ENCODE measurements at places on chromosomes 12 and 14.

- DNase-seq = no peak
These were observed 398.2 kb downstream of the DPF3 start for GRCh38 chr14:72495668-72496067.

DNA sequence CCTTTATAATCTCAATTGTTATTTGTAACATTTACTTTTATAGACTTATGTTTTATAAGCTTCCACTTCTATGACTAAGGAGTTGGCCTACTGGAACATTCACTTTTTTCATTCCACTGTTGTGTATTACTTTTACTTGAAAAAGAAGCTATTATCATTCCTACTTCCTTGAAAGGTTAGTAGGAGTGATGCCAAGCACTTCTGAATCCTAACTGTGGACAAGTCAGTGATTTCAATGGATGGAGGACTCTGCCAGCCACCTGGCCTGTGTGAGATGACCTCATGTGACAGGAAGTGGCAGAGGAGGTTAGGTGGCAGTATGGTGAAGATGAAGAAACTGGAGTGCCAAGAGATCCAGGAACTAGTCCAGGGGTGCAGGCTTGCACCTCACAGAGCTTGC, 46.0 kb downstream of the TECPR2 start:
- DNase-seq = no peak

- no peak for DNase-seq
These were observed 6.0 kb downstream of the PLEKHH1 start for GRCh38 chr14:67539116-67539515.

GRCh38 chr14:87600240-87600639, 392.7 kb downstream of the GALC start:
- no peak for DNase-seq

DNA sequence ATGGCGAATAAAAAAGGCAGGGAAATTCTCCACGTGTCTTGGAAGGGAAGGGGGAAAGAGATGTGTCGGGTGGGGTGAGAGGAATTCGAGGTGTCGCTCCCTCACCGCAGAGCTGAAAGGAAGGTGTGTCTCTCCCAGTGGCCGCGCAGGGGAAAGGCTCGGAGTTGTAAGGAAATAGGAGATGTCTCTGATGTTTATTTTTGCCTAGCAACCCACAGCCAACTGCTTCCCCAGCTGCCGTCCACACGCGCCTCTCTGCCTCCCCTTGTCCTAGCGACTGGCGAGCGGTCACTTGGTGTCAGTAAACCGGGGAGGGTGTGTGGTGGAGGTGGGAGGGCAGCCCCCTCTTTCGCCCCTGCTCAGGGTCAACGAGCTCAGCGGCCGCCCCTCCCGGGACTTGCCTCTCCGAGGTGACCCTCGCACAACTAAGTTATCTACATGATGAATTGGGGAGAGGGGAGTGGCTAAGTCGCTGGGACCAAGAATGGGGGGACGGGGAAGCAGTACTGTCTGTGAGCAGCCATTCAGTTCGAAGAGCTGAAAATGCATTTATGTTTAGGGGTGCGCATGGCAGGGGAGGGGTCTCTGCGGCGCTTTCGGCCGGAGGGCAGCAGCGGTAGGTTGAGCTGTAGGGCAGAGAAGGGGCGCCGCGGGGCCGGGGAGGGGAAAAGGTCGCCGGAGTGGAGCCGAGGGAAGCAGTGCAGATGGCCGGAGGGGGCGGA, 585 bp upstream of the DYRK2 start:
- DNase-seq = peak; percentile 74

GRCh38 chr12:55019784-55020183, at the start of gene NEUROD4:
TSS of gene NEUROD4 (plus strand) at chr12:55019974. CDS start at chr12:55026440, 6,466 bp downstream.
- peak; percentile 24 for DNase-seq

GRCh38 chr14:95320078-95320895, 579 bp upstream of the CLMN start:
- peak; percentile 39 for DNase-seq

DNA sequence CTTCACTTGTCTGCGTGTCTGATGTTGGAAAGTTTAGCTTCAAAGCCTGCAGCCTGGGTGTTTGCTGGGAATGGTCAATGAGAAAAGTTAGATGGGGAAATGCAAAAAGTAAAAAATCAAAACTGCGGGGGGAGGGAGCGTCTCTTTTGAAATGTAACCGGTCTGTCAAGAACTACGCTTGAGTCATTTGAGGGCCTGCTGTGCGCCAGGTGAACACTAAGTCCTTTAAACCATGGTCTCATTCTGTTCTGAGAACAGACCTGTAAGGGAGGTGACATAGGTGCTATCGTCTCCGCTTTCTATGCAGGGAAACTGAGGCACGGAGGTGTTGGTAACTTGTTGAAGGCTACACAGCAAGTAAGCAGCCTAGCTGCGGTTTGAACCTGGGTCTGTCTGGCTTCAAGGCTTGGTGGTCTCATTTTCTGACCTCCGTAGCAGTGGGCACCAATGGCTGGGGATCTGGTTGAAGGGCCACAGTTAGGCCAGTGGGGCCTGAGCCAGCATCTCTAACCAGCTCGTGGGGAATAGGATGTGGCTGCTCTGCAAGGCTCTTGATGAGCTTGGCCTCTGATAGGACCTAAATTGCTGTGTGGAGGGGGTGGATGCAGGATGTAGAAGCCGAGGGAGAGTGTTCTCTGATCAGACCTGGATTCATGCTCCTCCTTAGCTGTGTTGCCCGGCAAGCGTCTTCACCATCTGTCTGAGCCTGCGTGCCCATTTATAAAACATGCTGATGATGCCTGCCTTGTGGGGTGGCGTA, 41.5 kb downstream of the KCTD10 start:
- no peak for DNase-seq

- no peak for DNase-seq
These were observed 44.9 kb downstream of the CAPZA3 start for GRCh38 chr12:18782827-18783226.

DNA sequence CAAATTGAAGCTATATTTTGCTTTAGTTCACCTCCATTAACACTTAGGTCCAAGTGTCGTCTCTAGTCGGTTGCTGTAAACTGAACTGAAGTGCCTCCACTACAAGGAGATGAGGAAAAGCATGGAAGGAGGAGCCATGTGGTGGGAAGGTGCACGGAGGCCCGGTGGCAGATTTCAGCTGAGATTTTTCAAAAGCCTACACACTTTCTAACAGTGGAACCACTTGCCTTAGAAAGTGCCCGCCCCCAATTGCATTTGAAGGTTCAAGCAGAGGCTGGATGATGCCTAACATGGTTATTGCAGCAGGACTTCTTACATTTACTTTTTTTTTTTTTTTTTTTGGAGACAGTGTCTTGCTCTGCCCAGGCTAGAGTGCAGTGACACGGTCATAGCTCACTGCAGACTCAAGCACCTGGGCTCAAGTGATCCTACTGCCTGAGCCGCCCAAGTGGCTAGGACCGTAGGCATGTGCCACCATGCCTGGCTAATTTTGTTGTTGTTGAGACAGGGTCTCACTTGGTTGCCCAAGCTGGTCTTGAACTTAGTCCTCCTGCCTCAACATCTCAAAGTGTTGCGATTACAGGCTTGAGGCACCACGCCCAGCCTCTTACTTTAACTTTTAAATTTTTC, 27.6 kb downstream of the EML1 start:
- DNase-seq = no peak

GRCh38 chr14:68279777-68280233, 460.2 kb downstream of the RAD51B start:
- peak; percentile 85 for DNase-seq

DNA sequence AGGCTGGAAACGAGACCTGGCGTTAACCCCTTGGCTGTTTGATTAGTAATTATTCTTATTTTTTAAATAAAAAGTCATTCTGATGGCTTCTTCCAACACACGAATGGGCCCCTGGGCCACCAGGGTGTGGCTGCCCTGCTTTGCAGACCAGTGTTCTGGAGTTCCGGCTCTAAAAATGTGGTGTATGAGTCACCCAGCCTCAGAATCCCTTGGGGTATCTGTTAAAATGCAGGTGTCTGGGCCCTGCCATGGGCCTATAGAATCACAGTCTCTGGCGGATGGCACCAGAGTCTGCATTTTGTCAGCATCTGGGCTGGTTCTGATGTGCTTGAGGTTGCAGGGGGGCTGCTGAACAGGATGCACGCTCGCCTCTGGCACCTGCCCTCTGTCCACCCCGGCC, 2.5 kb upstream of the PSMC1 start:
- DNase-seq = no peak

GRCh38 chr12:127680516-127680915, 586.5 kb upstream of the TMEM132C start:
- DNase-seq = no peak

GRCh38 chr14:34361504-34362011, 100.5 kb downstream of the SPTSSA start:
- DNase-seq = no peak

DNA sequence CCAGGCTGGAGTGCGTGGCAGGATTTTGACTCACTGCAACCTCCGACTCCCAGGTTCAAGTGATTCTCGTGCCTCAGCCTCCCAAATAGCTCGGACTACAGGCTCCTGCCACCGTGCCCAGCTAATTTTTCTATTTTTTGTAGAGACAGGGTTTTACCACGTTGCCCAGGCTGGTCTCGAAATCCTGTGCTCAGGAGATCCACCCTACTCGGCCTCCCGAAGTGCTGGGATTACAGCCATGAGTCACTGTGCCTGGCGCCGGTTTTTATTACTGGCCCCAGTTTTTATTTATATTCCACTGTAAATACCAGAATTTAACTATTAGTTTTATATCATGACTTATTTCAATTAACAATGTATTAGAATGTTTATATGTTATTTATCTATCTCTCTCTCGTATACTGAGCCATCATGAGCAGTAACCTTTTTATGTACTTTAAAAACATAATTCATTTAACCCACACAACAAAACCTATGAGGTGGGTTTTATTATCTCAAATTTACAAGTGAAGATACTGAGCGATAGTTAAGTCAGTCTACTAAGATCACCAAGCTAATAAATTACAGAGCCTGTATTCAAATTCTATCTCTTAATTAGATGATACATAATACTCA, 47.8 kb downstream of the HECTD1 start:
- no peak for DNase-seq

DNA sequence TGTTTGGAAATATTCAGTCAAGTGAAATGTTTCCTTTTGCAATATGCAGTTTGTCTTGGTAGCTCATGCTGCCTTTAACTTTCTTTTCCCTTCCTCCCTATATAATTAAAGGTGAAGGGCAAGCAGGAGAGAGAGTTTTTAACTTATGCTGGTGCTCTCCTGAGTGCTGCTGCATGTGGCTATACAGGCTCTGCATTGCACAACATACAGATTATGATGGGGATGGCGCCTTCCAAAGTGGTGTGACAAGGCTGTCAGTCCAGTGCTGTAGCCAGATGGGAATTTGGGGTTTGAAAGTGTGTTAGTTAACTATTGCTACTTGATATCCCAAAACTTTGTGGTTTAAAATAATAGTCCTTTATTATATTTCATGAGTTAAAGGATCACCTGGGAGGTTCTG, 199.0 kb downstream of the ATP23 start:
- no peak for DNase-seq

DNA sequence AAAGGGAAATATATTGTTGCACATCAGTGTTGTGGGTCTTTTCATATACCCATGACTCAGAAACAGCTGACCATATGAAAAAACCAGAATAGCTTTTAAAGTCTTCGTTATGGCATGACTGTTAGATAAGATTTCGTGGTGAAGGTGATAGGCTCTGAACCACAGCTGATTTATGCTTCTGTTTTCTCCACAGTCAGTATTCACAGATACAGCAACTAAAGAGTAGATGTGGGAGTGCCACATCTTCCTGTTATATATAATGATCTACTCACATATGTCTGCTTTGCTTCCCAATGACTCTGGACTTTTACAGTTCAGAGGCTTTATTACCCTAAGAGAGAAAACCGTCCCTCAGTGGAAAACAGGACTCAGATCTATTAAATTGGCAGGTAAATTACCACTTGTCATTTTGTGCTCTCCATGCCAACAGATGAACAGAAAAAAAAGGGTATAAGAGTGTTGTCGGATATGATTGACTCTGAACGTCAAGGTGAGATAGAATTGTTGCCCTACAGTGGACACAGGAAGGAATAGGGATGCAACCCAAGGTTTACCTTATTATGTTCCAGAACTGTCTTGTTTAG, 1037.1 kb downstream of the GALC start:
- DNase-seq = no peak

GRCh38 chr14:53710615-53711014, 246.0 kb downstream of the BMP4 start:
- no peak for DNase-seq

GRCh38 chr12:113239811-113240331, 18.6 kb downstream of the TPCN1 start:
- DNase-seq = no peak

GRCh38 chr12:47155457-47156166, 75.9 kb upstream of the AMIGO2 start:
- DNase-seq = no peak

DNA sequence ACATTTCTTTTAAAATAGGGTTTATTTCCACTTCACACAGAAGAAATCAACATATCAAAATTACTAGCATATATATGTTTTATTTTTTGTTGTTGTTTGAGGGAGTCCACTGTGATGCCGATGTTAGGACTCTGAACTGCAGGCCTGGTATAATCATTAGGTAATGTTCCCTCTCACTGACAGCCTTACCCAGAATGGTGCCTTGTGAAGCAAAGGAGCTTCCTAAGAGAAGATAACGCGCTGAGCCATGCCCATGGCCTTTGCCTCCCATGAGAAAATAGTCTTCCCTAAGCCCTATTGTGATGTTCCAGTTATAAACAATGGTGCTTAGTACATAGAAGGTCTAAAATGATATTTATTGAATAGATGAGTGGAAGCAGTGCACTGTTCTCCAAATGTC, 12.0 kb downstream of the GNG2 start:
- DNase-seq = no peak

DNA sequence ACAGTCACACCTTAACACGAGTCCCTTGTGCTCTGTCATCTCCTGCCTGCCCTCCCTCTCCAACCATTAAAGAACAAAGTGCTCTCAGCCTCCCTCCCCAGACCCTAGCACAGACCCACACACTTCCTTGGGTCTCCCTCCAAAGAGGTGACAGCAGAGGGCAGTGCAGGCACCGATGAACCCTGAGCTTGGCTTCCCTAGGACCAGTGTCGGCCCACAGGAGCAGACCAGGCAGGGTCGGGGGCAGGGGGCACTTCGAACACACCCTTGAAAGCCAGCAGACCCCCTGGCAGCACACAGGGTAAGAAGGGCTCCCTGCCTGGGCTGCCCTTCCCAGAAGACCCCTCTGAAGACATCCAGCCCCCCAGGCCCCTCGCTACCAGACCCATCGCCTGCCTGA, 7.0 kb downstream of the CDK2AP1 start:
- peak; percentile 31 for DNase-seq

DNA sequence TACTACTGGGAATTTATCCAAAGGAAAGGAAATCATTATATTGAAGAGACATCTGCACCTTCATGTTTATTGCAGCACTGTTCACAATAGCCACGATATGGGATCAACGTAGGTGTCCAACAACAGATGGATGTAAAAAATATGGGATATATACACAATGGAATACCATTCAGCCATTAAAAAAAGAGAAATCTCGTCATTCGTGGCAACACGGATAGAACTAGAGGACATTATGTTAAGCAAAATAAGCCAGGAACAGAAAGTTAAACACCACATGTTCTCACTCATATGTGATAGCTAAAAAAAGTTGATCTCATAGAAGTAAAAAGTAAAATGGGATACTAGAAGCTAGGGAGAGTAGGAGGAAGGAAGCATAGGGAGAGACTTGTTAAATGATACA, 82.9 kb upstream of the CLMN start:
- no peak for DNase-seq

- DNase-seq = no peak
These were observed 3.9 kb downstream of the CCDC197 start for GRCh38 chr14:94001016-94001415.
